ENCODE measurements at places on chromosomes 2 and 18.

- no peak for DNase-seq
Measured at GRCh38 chr18:32730068-32730467, 42.8 kb downstream of the KLHL14 start.

- no peak for DNase-seq
Measured at GRCh38 chr2:42138163-42139015, 30.8 kb upstream of the EML4 start.

DNA sequence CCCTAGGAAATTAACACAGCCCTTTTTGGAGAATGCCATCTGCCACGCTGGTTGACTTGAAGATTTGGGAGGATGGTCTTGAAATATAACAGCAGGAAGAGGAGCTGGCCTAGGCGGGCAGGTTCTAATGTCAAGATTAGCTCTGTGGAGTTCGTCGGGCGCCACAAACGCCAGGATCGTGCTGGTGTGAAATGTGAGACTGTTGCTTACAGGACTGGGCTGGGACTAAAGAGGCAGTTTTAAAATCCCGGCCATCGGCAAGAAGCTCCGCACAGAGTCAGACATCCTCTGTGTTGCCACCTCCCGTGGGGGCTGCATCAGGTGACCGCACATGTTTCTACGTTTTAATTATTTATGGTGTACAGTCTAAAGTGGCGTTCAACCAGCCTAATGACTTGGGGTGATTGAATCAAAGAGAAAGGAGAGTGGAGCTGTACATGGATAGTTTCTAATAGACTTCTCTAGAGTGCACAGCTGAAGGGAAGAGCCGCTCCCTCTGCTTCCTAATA lies 99.4 kb upstream of the BCL11A start:
- DNase-seq, result no peak

- no peak for DNase-seq
Measured at GRCh38 chr2:237045449-237045848, 40.2 kb upstream of the COPS8 start.

- DNase-seq, result no peak
Measured at GRCh38 chr2:8352989-8353388, 328.9 kb upstream of the ID2 start.

- DNase-seq, result no peak
Measured at GRCh38 chr18:8300751-8301410, 308.4 kb upstream of the RAB12 start.

GRCh38 chr2:50509852-50510251 lies 522.1 kb downstream of the NRXN1 start:
- no peak for DNase-seq

DNA sequence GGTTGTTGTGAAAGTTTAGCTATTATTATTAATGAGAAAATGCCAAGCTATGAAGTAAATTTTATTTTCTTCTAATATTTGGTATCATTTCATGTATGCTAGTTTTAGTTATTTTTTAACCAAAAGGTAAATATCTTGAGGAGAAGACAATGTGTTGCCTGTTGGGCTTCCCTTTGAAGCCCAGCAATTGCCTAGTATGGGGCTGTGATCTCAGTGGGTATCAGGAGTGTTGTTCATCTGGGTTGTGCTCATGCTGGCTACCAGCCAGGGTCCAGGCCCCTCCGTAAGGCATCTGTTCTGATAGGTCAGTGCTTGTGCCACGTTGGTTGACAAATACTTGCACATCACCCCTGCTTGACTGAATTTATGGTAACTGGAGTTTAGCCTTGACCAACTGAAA lies 38.0 kb upstream of the DARS1 start:
- no peak for DNase-seq

DNA sequence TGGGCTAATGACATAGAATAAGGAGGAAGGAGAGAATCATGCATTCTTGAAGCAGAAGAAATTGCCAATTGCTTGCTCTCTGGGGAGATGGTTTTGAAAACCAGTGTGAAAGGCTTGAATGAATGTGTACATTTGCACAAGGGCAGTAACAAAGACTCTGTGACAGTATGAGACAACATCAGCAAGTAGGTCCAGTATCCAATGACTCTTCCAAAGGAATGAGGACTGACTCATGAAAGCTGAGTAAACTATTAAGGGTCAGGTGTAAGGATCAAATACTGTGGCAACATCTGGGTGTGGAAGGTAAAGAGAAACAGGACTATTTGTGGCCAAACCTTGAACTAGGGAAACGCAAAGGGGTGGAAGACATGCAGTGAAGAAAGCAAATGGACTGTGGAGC lies 886.0 kb upstream of the CHAC2 start:
- DNase-seq, result no peak

DNA sequence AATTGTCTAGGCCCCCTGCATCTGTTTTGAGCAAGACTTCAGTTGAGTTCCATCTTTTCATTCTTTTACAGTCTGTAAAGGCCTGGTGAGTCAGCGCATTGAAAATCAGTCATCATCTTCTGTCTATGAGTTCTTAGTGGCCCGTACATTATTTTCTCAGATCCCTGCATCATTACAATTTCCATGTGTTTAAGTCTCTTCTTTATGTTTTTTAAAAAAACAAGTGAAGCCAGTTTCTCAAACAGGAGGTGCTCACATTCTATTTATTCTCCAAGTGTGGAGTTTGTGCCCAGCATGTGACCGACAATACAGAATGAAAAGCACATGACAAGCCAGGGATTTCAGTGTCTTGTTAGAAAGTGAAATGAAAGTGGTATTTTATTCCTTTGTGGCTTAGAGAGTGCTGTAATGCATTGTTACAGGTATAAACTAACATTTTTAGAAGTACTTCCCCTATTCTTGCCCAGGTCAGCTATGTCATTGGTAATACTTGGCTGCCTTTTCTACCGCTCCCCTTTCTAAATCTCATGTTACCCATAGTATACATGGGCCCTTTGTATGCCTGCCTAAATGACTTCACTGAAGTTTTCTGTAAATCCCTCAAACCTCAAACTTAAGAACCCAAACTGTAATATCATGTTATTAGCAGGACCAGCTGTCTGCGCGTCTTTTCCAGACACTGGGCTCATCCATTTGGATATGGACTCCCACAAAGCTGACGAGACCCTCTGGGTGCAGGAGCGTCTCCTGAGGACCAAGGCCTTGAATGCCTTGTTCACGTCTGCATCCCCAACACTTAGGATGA lies 67.6 kb downstream of the FEZ2 start:
- peak; percentile 8 for DNase-seq

DNA sequence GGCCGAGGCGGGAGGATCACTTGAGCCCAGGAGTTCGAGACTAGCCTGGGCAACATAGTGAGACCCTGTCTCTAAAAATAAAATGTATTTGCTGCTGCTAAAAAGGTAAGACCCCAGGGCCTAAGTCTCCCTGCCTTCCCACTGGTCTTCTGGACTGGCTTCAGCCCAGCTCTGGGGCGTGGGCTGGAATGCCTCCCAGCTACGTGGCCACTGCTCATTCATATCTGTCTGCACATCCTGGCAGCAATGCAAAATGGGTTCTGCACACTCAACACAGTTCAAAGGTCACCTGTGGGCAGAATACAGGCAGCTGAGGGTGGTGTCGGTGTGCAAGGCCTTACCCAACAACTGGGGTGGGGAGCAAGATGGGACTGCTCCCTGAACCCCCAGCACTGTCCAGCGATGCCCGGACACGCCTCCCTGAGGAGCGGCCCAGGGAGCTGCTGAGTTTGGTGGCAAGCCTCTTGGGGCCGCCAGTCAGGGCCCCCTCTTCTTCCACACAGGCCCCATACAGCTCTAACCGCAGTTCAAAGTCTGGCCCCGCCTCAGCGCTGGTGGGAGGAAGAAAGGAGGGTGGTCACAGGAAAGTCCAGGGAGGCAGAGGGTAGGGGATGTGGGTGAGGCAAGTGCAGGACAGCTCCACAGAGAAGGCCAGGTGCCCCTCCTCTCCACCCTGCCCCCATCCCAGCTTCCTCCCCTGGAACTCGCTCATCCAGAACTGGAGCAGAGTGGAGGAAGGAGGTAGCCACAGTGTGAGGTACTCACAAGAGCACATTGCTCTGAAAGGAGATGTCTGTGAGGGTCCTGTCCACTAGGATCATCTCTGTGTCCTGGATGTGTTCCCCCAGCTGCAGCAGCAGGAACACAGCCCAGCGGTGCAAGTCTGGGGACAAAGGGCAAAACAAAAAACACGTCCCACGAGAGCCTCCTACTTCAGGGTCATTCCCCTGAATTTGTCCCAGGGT lies 8.2 kb downstream of the WDR54 start:
- no peak for DNase-seq

DNA sequence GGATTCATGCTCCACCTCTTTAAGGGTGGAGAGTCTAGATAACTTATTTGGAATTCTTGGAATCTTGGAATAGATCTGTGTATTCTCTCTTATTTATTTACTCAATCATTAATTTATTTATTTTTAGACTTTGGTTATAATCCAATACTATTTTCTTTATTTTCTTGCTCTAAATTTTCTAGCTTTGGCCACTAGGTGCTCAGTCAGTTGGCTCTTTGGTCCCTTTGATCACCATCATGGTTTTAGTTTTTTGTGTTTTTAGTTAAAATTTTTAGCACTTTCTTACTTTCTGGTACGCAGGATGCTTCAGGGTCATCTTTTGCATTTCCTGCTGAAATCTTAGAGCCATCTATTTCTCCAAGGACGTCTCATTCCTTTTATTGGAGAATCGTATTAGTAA lies 5.2 kb upstream of the PLEK start:
- no peak for DNase-seq

GRCh38 chr2:96233880-96234316 lies 25.3 kb upstream of the STARD7 start:
- DNase-seq, result peak; percentile 53

GRCh38 chr2:19802086-19802841 lies 99.5 kb downstream of the TTC32 start:
- DNase-seq, result no peak

GRCh38 chr18:10301831-10302483 lies 152.5 kb upstream of the APCDD1 start:
- DNase-seq, result no peak

GRCh38 chr18:45783097-45784075 lies 42.1 kb upstream of the SIGLEC15 start:
- DNase-seq, result no peak

DNA sequence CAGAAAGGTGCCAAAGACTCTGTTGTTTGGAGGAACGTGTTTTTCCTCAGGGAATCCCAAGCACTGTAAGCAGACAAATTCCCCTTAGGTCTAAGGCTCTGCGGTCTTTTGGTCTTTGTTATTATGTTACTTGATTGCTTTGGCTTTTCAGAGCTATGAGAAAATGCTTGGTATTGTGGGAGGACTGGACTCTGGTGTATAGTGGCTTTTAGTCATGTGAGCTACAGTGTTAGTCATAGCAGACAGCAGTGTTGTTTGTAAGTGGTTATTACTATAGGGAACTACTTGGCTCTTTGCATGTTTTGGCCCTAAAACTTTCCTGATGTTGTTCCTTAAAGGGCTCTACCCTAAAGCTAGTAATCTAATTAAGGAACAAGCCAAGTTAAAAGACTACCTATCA lies 956.2 kb upstream of the LRATD1 start:
- no peak for DNase-seq

- no peak for DNase-seq
Measured at GRCh38 chr2:84838434-84839145, 42.3 kb downstream of the TRABD2A start.

DNA sequence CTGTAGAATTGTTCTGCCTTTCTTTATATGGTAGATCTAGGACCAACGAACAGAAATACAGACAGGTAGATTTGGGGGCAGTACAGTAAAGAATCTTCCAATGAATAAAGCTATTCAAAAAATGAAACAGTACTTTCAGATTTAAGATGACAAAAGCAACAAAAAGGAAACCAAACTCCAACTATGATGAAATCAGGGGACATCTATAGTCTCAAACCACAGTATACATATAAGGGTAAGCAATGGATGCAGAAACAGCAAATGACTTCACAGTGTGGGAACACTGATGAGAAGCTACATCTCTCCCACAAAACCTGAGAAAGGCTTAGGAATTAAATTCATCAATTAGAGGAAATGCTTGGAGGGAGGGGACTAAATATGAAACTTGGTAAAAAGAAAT lies 202.5 kb downstream of the CTNNA2 start:
- DNase-seq, result no peak

- DNase-seq, result no peak
Measured at GRCh38 chr18:3235846-3236245, 11.8 kb upstream of the MYL12A start.

DNA sequence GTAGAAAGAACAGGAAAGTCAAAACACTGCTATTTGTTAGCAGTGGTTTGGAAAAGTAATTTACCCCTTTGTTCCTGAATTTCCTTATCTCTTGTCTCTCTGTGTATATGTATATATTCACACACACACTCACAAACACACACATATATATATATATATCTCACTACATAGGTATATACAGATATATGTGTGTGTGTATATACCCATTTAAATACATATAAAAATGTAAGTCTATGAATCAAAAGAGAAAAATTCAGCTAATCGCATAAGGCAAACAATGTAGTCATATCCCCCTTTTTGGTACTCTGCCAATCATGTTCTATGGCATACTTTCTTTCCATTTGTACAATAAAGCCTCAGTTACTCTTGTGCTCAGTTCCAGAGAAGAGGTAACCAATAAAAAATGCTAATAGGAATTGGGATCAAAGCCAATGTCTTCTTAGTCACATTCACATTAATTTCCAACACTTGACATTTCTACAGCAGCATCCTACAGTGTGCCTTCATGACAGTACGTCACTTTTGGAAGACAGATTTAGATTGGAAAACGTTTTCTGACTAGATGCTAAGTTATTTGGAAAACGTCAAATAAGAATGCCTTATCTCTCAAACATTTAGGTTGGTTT lies 94.6 kb downstream of the MC4R start:
- no peak for DNase-seq

GRCh38 chr2:217617616-217618022 lies 385.2 kb downstream of the TNS1 start:
- no peak for DNase-seq

- no peak for DNase-seq
Measured at GRCh38 chr2:69660637-69661036, 17.1 kb upstream of the AAK1 start.

DNA sequence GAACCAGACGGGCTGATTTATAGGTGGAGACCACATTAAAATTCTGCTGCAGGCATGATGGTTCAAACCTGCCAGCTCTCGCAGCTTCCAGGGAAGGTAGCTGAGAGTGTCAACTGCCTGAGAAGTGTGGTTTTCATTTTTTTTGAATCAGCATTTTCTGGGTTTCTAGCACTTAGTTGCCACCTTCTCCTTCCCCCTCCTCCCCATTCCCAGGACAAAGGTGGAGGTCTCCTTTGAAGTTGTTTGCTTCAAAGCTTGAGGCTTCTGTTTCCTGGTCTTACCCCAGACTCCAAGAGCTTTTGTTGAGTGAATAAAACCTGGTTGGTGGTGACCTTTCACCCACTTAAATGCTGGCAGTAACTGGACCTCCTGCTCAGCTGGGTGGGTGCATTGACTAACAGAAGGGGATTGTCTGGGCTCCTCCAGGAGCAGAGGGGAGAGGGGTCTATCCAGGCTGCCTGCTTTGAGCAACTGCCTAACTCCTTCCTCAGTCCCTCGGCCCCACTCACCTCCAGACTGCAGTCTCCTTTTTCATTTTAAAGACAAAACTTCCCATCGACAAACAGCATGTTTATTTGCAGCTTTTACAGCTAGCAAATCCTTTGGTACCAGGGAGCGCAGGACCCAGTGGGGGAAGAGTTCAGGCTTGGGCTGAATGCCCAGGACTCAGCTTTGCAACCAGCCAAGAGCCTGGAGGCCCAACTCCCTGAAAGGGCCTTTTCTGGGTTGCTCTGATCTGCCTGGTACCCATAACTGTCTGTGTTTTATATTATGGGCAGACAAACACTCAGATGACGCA lies 3.5 kb downstream of the RHOB start:
- DNase-seq, result no peak

Measured in GM19239 (cell line).